A549 treated with RU486 at 1 μM for 4 hours (cell line): ENCODE measurements at places on chromosomes 13 and 19. TPM values are rescaled to one million over a fixed set of nuclear protein-coding genes. Genes with fewer than 3 reads are reported as not detected.

Gene PABPC3
- total RNA-seq: 0.07 to 0.22 TPM (median 0.14 TPM) in 5 replicates

Gene MAP4K1
- total RNA-seq: 0.27 to 1.4 TPM (median 0.70 TPM) in 5 replicates

Gene GPR180
- total RNA-seq: 1.2 to 3.5 TPM (median 3.3 TPM) in 5 replicates

Gene OR7C1
- not detected in 5 replicates for total RNA-seq

Gene TEX101
- not detected in 5 replicates for total RNA-seq

Gene NXNL1
- not detected in 5 replicates for total RNA-seq

Gene LGALS14
- total RNA-seq: not detected in 5 replicates

Gene YJU2
- total RNA-seq: 18.6 to 23.3 TPM (median 20.7 TPM) in 5 replicates

Gene SPTBN4
- 0.59 to 1.3 TPM (median 0.90 TPM) in 5 replicates for total RNA-seq

Gene ZNF583
- 2.0 to 2.7 TPM (median 2.3 TPM) in 5 replicates for total RNA-seq

Gene WDR87
- total RNA-seq: not detected in 5 replicates

Gene VSTM1
- 0.24 to 1.1 TPM (median 0.49 TPM) in 5 replicates for total RNA-seq

Gene TMEM238
- 3.2 to 11.8 TPM (median 11.4 TPM) in 5 replicates for total RNA-seq

Gene ZNF433
- not detected in 5 replicates for total RNA-seq

Gene CBY2
- total RNA-seq: not detected in 5 replicates

Gene TMEM255B
- total RNA-seq: 0.56 to 1.0 TPM (median 0.85 TPM) in 5 replicates

Gene FGF22
- 0.24 to 0.95 TPM (median 0.67 TPM) in 5 replicates for total RNA-seq

Gene ZSCAN1
- not detected in 5 replicates for total RNA-seq

Gene SMARCA4
- 7.6 to 11.8 TPM (median 9.1 TPM) in 5 replicates for total RNA-seq

Gene SMG9
- 47.4 to 74.6 TPM (median 62.6 TPM) in 5 replicates for total RNA-seq

Gene SEMA6B
- 4.3 to 6.9 TPM (median 6.1 TPM) in 5 replicates for total RNA-seq

Gene KCNN1
- total RNA-seq: 0.38 to 0.98 TPM (median 0.47 TPM) in 5 replicates

Gene SIGLEC14
- 0.06 to 0.09 TPM in 2 of 5 replicates, not detected in the others for total RNA-seq

Gene CGB7
- total RNA-seq: 0.16 to 0.82 TPM (median 0.61 TPM) in 5 replicates

Gene IPO5
- 64.9 to 105 TPM (median 88.3 TPM) in 5 replicates for total RNA-seq

Gene CYP4F12
- 1.4 to 2.4 TPM (median 2.1 TPM) in 5 replicates for total RNA-seq

Gene RXFP2
- total RNA-seq: not detected in 5 replicates

Gene SKA3
- total RNA-seq: 10.5 to 15.2 TPM (median 14.7 TPM) in 5 replicates

Gene ZNF382
- 0.02 to 0.06 TPM in 2 of 5 replicates, not detected in the others for total RNA-seq

Gene ZNF558
- total RNA-seq: 4.6 to 7.4 TPM (median 7.0 TPM) in 5 replicates

Gene IL27RA
- 9.2 to 10.6 TPM (median 9.8 TPM) in 5 replicates for total RNA-seq

Gene SLC27A5
- 20.2 to 31.0 TPM (median 29.2 TPM) in 5 replicates for total RNA-seq

Gene PDX1
- total RNA-seq: 0.06 to 0.13 TPM (median 0.12 TPM) in 4 of 5 replicates, not detected in the other

Gene ADGRE1
- total RNA-seq: 4.3 to 6.9 TPM (median 5.2 TPM) in 5 replicates

Gene GPR12
- total RNA-seq: not detected in 5 replicates

Gene CD177
- 0.08 to 0.59 TPM (median 0.16 TPM) in 5 replicates for total RNA-seq

Gene SMAD9
- total RNA-seq: 0.05 to 0.13 TPM (median 0.09 TPM) in 5 replicates

Gene PDE4C
- total RNA-seq: 0.27 to 0.50 TPM in 2 of 5 replicates, not detected in the others

Gene C19orf85
- not detected in 5 replicates for total RNA-seq

Gene KLK10
- 0.19 to 0.73 TPM (median 0.29 TPM) in 5 replicates for total RNA-seq

Gene DIRAS1
- 3.0 to 4.6 TPM (median 3.9 TPM) in 5 replicates for total RNA-seq

Gene ZNF136
- total RNA-seq: 1.4 to 2.5 TPM (median 1.6 TPM) in 5 replicates

Gene ATP13A1
- total RNA-seq: 24.5 to 34.4 TPM (median 33.4 TPM) in 5 replicates

Gene C19orf47
- total RNA-seq: 26.1 to 33.2 TPM (median 31.8 TPM) in 5 replicates

Gene TTC9B
- 0.14 to 0.81 TPM (median 0.51 TPM) in 5 replicates for total RNA-seq

Gene ZNF112
- 1.1 to 3.1 TPM (median 2.0 TPM) in 5 replicates for total RNA-seq

Gene GZMM
- 0.23 to 0.66 TPM (median 0.51 TPM) in 4 of 5 replicates, not detected in the other for total RNA-seq

Gene ZNF729
- not detected in 5 replicates for total RNA-seq

Gene ZNF439
- total RNA-seq: not detected in 5 replicates

Gene CGB5
- total RNA-seq: 0.90 to 1.4 TPM (median 1.1 TPM) in 5 replicates

Gene NR2C2AP
- 31.1 to 34.5 TPM (median 31.8 TPM) in 5 replicates for total RNA-seq

Gene ZNF780A
- 27.9 to 35.3 TPM (median 29.9 TPM) in 5 replicates for total RNA-seq

Gene SIGLEC12
- not detected in 5 replicates for total RNA-seq

Gene UBE2L5
- total RNA-seq: not detected in 5 replicates

Gene PEAK3
- not detected in 5 replicates for total RNA-seq

Gene HPN
- 0.10 to 0.34 TPM (median 0.24 TPM) in 5 replicates for total RNA-seq
